ENCODE measurements at places on chromosomes 13 and 19.

- H3K27ac ChIP-seq, result no peak overlapping the region
These were observed 6.6 kb downstream of the THOP1 start for GRCh38 chr19:2791876-2792275.

- H3K36me3 ChIP-seq, result no peaks in the 10 kb centered on the region
- peaks cover 17% of the 10 kb centered on the region for H3K4me1 ChIP-seq
- DNase-seq, result no peak
- no peak within 1 kb of the TSS for H3K27ac ChIP-seq
- no peaks in the 10 kb centered on the region for H3K27me3 ChIP-seq
These were observed at the start of gene KLHL26 for GRCh38 chr19:18636969-18637629. Gene KLHL26 (plus strand): TSS chr19:18637028. CDS start chr19:18637055, 27 bp downstream.

GRCh38 chr19:14090509-14091080 is at the start of gene SAMD1:
Gene SAMD1 (minus strand): TSS chr19:14090751.
- H3K4me3 ChIP-seq, result peak within 1 kb of the TSS; percentile 89
- peak; percentile 91 for DNase-seq
- no peaks in the 10 kb centered on the region for H3K27me3 ChIP-seq
- H3K27ac ChIP-seq, result peak within 1 kb of the TSS; percentile 58
- peaks cover 28% of the 10 kb centered on the region for H3K36me3 ChIP-seq

- no peaks in the 10 kb centered on the region for H3K27me3 ChIP-seq
- no peak for DNase-seq
- no peak overlapping the region for H3K4me3 ChIP-seq
- no peak overlapping the region for H3K27ac ChIP-seq
These were observed 8.5 kb upstream of the ZNF83 start for GRCh38 chr19:52646571-52647217.

DNA sequence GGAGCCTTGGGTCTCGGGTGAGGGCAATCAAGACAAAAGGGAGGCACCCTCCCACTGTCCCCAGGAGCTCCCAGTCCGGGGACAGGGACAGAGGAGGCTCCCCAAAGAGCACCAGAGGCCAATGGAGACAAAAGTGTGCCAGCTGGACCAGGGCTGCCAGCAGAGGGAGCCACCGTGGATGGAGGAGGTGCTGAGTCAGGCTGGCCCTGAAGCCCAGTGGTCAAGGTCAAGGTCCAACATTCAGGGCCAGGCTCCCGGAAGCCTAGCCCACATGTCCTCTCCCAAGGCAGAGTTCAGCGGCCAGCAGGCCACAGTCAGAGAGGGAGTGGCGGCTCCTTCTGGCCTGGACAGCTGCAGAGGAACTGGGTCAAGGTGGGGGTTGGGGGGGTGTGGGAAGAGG is 8.4 kb downstream of the COL5A3 start:
- no peak for DNase-seq
- no peak overlapping the region for H3K27ac ChIP-seq
- H3K4me1 ChIP-seq, result no peaks in the 10 kb centered on the region

DNA sequence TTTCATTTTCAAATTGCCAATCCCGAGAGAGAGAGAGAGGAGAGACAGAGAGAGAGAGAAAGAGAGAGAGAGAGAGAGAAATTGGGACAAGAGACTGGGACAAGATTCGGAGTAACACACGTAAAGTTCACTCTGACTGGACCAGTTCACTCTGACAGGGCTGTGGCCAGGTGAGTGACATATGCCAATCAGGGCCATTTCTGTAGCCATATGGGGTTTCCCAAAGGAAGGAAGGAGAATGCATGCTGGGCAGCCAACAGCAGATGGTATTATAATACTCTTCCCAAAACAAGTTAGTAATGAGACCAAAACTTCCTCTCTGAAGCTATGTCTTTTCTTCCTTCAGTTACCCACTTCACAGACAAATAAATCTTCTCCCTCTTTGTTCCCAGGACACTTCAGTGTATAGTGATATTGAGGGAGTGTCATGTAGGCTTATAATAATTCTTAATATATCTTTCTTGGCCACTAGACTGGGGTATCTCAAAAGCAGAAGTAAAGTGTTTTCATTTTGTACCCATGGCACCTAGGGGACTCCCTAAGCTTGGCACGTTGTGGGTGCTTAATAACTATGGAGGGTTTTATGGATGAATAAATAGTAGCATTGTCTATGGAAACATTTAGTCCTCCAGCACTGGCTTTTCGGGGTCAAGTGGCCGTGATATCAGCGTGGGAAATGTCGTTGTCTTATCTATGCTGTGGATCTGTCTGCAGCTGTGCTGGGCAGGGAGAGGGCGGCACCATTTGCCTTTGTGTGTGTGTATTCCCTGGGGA is 51.6 kb downstream of the SERP2 start:
- peak; percentile 63 for DNase-seq
- no peak overlapping the region for H3K4me3 ChIP-seq
- H3K36me3 ChIP-seq, result peaks cover 10% of the 10 kb centered on the region

DNA sequence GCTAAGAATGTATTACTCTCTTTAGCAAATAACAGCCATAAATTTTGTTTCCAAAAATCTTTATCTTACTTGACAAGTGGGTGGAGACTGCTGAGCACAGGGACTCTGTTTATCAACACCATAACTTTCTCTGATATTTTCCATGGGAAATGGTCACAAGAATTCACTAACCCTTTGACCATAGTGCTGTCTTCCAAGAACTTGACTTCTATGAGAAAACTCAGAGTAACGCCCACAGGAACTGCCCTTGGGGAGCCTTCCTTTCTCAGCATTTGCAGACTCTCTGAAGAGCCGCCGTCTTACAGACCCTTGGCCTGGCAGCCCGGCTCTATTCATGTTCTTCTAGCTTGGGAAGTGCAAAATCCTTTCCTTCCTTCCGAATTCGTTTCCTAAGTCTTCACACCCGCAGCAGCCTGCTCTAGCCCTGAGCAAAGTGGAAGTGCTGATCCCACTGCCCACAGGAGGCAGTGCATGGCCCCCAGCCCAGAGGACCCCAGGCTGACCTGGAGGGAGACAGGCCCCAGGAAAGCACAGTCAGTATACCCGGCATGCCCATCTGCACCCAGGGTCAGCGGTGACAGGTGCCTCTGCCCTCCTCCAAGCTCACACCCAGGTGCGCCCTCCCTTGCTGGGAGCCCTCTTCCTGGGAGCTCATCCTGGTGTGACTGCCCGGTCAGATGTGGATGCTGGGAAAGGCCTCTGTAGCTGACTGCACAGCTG is 10.2 kb downstream of the GAS6 start:
- no peaks in the 10 kb centered on the region for H3K27me3 ChIP-seq
- DNase-seq, result peak; percentile 51
- H3K27ac ChIP-seq, result peak overlapping the region; percentile 63
- peaks cover 57% of the 10 kb centered on the region for H3K4me1 ChIP-seq
- peaks cover 56% of the 10 kb centered on the region for H3K36me3 ChIP-seq
- peak overlapping the region; percentile 25 for H3K4me3 ChIP-seq

GRCh38 chr19:49065905-49066512 is 1.4 kb upstream of the NTF4 start:
- peaks cover 4% of the 10 kb centered on the region for H3K36me3 ChIP-seq
- H3K27ac ChIP-seq, result no peak overlapping the region
- H3K4me1 ChIP-seq, result peaks cover 15% of the 10 kb centered on the region
- H3K27me3 ChIP-seq, result peaks cover 72% of the 10 kb centered on the region
- no peak overlapping the region for H3K4me3 ChIP-seq

DNA sequence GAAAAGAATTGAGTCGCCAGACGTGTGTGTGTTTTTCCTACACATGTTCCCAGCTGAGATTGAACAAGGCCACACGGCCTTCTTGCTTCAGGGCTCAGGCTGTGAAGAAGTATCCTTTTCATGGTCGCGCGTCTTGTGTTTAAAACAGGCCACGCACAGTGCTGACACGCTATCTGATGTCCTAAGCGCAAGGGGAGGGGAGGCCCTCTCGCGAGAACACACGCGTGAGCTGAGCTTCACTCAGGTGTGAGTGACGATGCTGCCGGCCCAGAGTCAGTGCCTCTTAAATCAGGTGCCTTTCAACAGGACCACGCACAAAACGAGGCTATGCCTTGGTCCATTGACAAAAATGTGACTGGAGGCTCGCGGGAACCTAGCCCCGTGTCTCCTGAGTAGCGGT is 103.7 kb downstream of the TEX29 start:
- no peaks in the 10 kb centered on the region for H3K27me3 ChIP-seq
- no peak for DNase-seq
- no peak overlapping the region for H3K27ac ChIP-seq
- H3K4me1 ChIP-seq, result no peaks in the 10 kb centered on the region
- no peaks in the 10 kb centered on the region for H3K36me3 ChIP-seq
- no peak overlapping the region for H3K4me3 ChIP-seq

DNA sequence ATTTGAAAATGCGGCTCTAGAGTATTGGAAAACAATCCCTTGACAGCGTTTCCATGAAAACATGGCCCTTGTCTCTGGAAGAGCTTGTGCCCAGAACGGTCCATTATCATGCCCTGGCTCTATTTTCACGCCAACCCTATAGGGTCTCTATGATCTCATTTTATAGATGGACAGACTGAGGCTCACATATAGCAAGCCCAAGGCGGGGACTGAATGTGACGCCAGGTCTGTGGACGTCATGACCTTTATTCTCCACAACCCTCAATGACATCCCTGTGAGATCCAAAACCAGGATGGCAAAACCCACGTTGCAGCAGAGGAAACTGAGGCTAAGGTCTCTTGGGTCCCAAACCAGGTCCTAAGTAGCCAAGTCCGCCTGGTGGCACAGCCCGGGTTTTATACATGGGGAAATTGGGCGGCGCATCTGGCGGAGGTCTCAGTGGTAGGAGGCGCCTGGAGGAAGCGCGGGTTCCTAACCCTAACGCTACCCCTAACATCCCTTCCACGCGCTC is 425 bp upstream of the COLGALT1 start:
- no peak overlapping the region for H3K4me3 ChIP-seq
- no peak for DNase-seq

- no peak overlapping the region for H3K4me3 ChIP-seq
- H3K27ac ChIP-seq, result no peak overlapping the region
- DNase-seq, result no peak
- H3K4me1 ChIP-seq, result no peaks in the 10 kb centered on the region
- H3K27me3 ChIP-seq, result peaks cover 21% of the 10 kb centered on the region
These were observed 136.0 kb downstream of the UQCRFS1 start for GRCh38 chr19:29076963-29077362.

DNA sequence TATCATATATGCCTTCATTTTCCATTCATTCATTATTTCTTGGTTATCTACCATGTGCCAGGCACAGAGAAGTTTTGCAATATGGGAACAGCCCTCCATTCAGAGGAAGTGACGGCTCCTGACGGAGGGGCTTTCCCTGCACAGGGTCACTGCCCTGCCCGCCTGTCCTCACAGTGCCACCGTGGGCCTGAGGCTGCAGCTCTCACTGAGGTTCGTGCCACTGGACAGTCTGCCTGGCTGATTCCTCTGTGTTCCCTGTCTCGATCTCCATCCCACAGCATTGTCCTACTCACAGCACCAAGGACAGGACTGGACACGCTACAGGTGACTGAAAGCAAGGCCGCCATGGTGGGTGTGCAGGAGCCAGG is 92.7 kb downstream of the TSHZ3 start:
- H3K4me3 ChIP-seq, result no peak overlapping the region
- no peaks in the 10 kb centered on the region for H3K27me3 ChIP-seq
- DNase-seq, result no peak
- no peak overlapping the region for H3K27ac ChIP-seq
- no peaks in the 10 kb centered on the region for H3K36me3 ChIP-seq

GRCh38 chr19:29569038-29569911 is 36.8 kb upstream of the POP4 start:
- H3K27ac ChIP-seq, result no peak overlapping the region
- H3K4me3 ChIP-seq, result no peak overlapping the region
- H3K4me1 ChIP-seq, result peaks cover 2% of the 10 kb centered on the region
- H3K27me3 ChIP-seq, result peaks cover 50% of the 10 kb centered on the region
- DNase-seq, result no peak

GRCh38 chr19:44748426-44749254 is at the start of gene BCL3:
Gene BCL3 (plus strand): TSS chr19:44748708. CDS start chr19:44748791, 83 bp downstream.
- peak; percentile 69 for DNase-seq
- peaks cover 30% of the 10 kb centered on the region for H3K36me3 ChIP-seq
- peak within 1 kb of the TSS; percentile 56 for H3K27ac ChIP-seq
- H3K4me3 ChIP-seq, result peak within 1 kb of the TSS; percentile 66
- H3K27me3 ChIP-seq, result no peaks in the 10 kb centered on the region
- H3K4me1 ChIP-seq, result peaks cover 40% of the 10 kb centered on the region

- DNase-seq, result peak; percentile 94
- peaks cover 7% of the 10 kb centered on the region for H3K4me1 ChIP-seq
- no peak overlapping the region for H3K4me3 ChIP-seq
- H3K27ac ChIP-seq, result no peak overlapping the region
- H3K36me3 ChIP-seq, result no peaks in the 10 kb centered on the region
- H3K27me3 ChIP-seq, result no peaks in the 10 kb centered on the region
These were observed 327.8 kb downstream of the SUCLA2 start for GRCh38 chr13:47673009-47673850.

DNA sequence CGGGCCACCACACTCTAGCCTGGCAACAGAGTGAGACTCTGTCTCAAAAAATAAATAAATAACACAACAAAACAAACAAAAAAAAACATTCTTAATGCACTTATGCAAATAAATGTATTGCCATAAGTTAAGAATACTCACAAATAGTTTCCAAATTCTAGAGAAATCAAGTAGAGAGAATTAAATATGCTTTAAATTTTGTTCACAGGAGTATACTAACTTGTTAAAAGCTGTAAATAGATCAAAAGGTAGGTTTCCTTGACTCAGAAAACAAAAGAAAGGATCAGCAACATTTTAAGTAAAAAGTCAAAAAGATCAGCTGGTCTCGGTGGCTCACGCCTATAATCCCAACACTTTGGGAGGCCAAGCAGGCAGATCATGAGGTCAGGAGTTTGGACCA is 50.5 kb upstream of the ZNF429 start:
- H3K4me1 ChIP-seq, result no peaks in the 10 kb centered on the region
- H3K27ac ChIP-seq, result no peak overlapping the region

DNA sequence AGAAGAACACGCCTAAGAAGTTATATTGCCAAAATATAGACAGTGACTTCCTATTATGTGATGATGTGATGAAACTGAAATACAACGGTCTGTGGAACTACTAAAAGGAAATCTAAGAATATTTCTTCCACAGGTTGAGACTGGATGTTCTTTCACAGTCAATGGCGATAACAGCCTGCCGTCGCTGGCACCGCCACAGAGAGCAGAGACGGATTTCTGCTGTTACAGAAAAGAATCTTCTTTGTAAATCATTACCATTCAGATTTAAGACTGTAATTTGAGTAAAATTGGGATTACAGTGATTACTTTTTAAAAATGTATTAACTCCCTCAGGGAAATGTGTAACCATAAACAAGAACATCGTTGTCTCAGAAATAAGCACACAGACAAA is 100.8 kb downstream of the TUBGCP3 start:
- H3K4me3 ChIP-seq, result no peak overlapping the region
- H3K27me3 ChIP-seq, result no peaks in the 10 kb centered on the region
- H3K36me3 ChIP-seq, result peaks cover 27% of the 10 kb centered on the region
- no peaks in the 10 kb centered on the region for H3K4me1 ChIP-seq
- no peak for DNase-seq

DNA sequence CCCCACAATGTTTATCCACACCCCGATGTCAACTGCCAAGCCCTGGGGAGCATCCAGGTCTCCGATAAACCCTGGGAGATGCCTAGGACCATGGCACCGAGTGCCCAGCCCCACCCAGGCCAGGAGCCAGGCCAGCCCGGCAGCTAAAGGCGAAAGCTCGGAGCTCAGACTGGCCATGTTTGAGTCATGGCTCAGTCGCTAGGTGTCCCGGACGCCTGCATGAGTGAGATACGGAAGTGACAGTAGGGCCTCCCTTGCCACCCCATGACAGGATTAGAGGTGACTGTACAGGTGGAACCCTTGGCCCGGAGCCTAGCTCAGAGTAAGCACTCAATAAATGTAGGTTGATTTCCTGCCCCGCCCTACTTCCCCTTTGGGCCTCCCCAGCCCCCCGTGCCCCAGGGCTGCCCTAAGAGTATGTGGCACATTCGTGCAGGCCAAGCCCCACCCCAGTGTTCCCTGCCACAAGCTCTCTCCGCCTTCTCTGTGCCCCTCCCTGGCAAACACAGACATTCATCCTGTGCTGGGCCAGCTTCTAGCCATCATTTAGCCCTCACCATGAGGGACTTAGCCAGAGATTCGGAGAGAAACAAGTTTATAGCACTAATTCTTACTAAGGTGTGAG is 5.8 kb upstream of the TPM4 start:
- peaks cover 18% of the 10 kb centered on the region for H3K36me3 ChIP-seq
- H3K27ac ChIP-seq, result no peak overlapping the region
- H3K27me3 ChIP-seq, result no peaks in the 10 kb centered on the region
- H3K4me3 ChIP-seq, result peak overlapping the region; percentile 78
